ENCODE measurements at places on chromosomes 7 and 10. TPM values are rescaled to one million over a fixed set of nuclear protein-coding genes. Genes with fewer than 3 reads are reported as not detected.

The SFTPA1 gene
- not detected for polyA plus RNA-seq

The CLDN3 gene
- not detected for polyA plus RNA-seq

The H2BK1 gene
- polyA plus RNA-seq: not detected

The LZTS2 gene
- 17.5 TPM for polyA plus RNA-seq

The FXYD4 gene
- not detected for polyA plus RNA-seq

The DKK1 gene
- not detected for polyA plus RNA-seq

The OR13A1 gene
- 0.55 TPM for polyA plus RNA-seq

The CUX1 gene
- 22.2 TPM for polyA plus RNA-seq

The SFTPD gene
- polyA plus RNA-seq: not detected

The FAM131B gene
- 0.38 TPM for polyA plus RNA-seq

The FKBP9 gene
- 0.30 TPM for polyA plus RNA-seq

The PPP1R17 gene
- not detected for polyA plus RNA-seq

The MMD2 gene
- polyA plus RNA-seq: not detected

The DOCK1 gene
- not detected for polyA plus RNA-seq

The GIMAP7 gene
- polyA plus RNA-seq: 24.1 TPM

The NYAP1 gene
- polyA plus RNA-seq: not detected
